ENCODE measurements at places on chromosomes 6 and 20.

DNA sequence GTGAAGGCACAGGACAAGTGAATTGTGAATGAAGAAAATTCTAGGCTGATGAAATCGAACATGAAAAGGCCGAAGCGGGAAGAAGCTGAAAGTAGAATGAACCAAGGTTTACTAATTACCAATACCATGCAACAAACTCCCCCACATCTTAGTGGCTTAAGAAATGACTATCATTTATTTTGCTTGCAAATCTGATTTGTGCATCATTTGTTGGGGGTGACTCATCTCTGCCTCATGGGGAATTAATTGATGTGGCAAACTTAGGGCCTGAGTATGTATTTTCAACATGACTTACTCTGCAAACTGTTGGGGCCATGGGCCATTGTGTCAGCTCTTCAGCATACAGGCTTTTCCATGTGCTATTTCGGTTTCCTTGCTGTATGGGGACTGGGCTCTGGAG is 26.8 kb downstream of the PPP1R14C start:
- peak; percentile 55 for DNase-seq

GRCh38 chr6:111739257-111739696 is 133.6 kb upstream of the TRAF3IP2 start:
- no peak for DNase-seq

DNA sequence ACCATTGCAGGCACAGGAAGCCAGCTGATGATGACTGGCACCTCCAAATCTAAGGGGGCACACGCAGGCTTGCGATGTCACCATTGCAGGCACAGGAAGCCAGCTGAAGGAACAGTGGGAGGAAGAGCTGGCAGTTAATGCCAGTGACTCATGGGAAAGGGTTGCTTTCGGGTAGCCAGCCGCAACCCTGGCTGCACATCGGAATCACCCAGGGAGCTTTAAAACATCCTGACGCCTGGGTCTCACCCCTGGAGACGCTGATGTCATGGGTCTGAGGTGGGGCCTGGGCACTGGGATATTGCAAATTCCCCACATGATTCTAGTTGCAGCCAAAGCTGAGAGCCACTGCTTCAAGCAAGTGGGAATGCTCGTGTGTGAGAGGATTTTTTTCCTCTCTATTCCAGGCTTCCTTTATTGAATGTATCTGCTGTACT is 16.1 kb upstream of the CCN6 start:
- DNase-seq, result peak; percentile 95

- DNase-seq, result no peak
Measured at GRCh38 chr6:106369739-106370138, 9.2 kb downstream of the CRYBG1 start.

DNA sequence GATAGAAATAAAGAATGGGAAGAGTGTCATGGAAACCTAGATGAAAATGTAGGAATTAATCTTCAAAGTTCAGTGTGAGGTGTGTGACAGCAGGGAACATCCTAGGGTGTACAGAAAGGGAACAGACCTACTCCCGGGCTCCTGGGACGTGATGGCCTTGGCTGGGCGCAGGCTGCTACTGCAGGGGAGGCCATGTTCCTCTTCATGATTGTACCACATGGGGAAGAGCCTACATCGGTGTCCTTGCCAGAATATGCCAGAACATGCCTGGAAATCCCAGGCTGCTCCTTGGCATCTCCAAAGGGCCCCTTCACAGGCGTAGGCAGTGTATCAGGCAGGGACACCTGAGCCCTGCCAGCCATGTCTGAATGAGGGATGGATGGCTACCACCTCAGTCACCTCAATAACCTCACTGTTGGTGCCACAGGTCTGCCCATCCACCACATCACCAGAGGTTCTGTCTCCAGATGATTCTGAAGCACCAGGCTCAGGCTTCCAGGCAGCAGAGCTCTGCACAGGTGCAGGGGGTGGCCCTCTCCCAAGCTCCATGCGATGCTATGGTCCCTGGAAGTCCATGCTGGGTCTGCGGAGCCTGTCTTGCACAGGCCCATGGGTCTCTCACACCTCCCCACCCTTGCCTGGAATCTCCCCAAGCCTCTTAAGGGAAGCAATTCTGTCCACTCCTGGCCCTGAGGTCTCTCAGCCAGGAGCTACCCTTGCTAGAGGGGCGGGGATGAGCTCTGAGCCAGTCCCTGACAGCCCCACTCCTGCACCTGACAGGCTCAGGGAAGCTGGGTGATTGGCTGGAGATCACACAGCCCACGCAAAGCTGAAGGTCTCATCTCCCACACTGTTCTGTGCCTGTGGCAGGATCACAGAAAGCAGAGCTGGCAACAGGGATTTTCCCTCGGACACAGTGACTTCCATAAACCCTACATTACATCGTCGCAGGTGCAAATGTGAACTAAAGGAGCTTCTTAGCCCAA is 20.2 kb downstream of the RAMACL start:
- DNase-seq, result no peak

DNA sequence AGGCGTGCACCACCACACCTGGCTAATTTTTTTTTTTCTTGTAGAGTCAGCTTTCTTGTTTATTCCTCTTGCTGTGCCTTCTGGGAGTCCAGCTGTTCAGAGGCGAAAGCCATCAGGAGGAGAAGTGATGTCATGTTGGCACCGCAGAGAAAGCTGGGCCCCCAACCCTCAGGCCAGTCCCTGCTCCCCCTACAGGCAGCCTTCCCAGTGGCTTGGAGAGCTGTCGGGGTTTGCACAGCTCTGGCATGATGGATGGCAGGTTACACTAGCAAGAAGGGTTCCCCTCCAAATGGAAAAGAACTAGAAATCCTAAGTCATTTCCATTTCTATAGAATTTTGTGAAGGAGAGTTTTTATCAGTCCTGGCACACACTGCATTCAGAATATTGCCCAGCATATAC is 72.6 kb downstream of the C6orf52 start:
- no peak for DNase-seq

- no peak for DNase-seq
Measured at GRCh38 chr6:27352850-27353249, 35.7 kb upstream of the ZNF391 start.

- DNase-seq, result no peak
Measured at GRCh38 chr6:106270414-106270813, 55.1 kb downstream of the ATG5 start.

GRCh38 chr6:47631269-47631772 is 67.1 kb upstream of the ADGRF4 start:
- DNase-seq, result peak; percentile 55

- DNase-seq, result peak; percentile 78
Measured at GRCh38 chr6:54291738-54292137, 16.5 kb upstream of the TINAG start.

DNA sequence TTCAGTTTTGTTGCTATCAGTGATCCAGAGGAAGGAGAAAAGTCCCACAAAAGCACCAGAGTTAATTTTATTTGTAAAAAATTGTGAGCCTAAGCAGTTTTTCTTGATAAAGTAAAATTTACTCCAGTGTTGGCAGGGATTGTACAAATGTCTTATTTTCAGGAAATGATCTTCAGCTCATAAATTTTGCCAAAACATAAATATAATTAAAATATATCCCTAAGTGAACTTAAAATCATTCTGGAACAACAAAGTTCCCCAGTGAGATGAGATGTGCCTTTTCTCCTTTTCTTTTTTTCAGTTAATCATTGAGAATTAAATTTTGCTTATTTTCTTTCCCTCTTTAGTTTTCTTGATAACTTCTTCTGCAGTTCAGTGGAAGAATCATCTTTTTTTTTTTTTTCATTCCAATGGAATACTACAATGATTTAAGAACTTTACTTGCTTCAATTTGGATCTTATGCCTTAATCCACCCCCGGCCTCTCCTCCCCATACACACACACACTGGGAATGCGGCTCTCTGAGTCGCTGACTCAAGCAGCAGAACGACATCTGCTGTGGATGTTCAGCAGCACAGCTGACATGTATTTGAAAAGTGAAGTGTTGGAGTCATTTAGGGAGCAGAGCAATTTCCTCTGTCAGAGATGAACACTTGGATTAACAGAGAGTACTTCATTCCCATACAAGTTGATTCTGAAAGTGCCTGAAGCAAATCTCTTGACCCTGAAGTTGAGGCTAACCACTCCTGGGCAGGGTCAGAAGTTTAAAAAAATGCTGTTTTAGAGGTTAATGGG is 27.7 kb upstream of the LAMA4 start:
- DNase-seq, result peak; percentile 96

DNA sequence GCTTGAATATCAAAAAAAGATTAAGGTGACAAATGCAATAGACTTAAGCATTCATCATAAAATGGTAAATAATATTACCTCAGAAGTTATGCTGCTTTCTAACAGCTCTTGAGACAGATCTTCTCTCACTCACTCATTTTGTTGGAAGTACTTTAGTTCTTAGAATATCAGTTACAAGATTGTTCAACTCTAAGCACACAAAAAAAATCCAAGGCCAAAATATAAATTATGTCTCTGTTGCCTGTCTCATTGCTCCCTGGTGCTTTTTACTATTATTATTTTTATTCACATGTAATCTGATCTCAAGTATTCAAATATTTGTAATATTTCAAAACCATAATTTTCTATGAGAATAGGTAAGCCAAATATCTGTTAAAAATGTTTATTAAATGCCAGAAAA is 259.4 kb upstream of the HSF2 start:
- DNase-seq, result no peak

DNA sequence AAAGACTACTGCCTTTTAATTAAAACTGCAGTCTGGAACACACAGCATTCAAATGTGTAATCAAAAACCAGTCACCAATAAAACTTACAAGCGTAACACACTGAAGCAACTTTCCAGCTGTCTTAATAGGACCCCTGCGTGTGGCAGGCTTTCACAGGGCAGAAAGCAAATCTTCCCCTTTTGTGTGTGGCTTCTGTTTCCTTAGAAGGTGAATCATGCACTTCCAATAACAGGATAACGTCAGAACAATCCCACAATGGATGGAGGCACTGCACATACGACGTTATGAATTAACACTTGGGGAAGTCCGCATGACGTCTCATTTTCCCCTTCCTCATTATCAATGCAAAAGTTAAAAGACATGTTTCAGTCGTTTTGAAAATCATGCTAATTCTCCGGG is 44.8 kb downstream of the INSM1 start:
- no peak for DNase-seq

DNA sequence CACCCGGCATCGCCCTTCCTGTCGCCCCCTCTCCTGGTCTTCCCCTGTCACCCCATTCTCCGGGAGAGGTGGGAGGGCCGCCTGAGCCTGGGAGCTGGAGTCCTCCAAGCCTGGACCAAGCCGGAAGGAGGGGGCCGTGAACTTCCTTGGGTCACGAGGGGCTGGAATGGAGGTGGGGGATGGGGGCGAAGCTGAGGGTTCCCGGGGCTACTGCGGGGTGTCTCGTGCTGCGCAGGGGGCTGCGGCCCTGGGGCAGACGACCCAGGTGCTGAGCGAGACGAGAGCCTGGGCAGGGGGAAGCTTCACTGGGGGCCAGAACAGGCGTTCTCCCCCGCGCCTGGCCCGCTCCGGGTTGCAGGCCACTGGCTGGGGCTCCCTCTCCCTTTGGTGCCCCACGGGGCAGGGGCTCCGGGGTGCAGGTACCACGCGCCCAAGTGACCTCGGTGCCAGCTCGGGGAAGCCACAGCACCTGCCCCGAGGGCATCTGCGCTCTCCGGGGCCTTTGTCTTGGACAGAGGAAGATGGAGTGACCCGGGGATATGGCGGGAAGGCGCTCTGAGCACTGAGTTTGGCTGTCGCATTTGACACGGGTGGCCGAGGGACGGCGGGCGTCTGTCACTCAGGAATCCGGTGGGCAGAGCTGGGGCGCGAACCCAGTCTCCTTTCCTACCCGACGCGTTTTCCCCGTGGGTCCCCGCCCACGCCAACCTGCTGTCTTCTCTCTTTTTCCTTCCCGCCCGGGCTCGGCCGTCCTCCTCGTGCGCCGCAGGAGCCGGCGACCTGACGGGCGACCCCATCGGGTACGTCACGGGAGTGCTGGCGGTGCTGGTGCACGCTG is 1.2 kb downstream of the SLC35D3 start:
- DNase-seq, result no peak

- DNase-seq, result no peak
Measured at GRCh38 chr6:30103872-30104179, 9.1 kb downstream of the TRIM31 start.

DNA sequence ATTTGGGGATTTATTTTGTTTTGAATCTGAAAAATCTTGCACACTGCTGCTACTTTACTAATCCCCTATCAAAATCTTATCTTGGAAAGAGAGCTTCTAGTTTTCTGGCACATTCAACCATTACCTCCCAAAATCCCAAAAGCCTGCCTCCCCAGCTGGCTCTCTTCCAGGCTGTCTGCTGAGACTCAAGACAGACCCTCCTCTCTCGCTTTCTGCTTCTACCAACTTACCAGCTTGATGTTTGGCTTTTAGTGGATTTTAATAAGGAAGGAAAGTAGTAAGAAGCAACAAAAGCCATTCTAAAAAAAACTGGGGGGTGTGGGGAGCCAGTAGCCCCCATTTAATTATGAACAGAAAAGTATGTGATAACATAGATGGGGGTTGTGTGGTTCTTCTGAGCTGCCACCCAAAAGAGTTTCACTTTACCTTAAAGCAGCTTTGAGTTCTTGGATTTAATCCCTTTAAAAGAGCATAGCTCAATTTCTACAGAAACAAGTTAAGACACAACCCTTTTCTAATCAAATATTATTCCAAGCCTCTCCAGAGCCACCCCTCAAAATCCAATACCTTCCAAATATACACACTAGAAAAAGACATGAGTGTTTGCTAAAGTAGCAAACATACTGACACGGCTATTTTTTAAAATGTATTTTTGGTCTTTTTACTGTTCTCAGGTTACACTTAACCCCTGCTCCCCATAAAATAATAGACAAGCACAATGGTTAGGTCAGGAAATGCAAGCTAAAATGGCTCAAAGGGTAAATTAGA is 71.7 kb downstream of the ATP9A start:
- peak; percentile 70 for DNase-seq

DNA sequence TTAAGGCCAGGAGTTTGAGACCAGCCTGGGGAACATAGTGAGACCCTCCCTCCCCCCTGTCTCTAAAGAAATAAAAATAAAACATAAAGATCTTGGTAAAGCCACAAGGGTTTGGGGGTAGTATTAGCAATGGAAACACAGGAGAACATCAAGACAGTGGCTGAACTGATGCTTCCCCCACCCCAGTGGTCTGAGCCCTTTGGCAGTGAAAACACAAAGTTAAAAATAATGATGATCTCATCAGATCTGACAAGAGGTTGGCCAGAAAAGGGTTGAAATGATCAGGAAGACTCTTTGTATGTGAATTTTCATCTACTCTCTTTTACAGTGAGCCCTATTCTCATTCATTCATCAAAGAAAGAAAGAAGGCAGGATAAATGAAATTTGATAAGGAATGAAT is 93.7 kb downstream of the KCNB1 start:
- no peak for DNase-seq

DNA sequence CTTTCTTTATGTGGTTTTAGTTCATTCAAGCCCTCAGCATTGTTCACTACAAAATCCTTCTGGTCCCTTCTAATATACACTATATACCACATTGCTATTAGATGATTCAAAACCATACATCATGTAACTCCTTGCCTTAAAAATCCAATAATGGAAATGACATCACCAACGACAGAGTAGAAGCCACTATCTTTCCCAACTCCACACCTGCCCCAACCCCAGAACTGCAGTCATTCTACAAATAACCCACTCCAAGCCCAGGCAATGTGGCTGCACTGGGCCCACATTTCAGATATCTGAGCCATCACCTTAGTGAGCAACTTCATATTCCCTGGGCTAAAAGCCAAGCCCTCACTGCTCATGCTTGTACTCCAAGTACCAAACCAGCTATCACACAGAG is 22.6 kb upstream of the RUNX2 start:
- DNase-seq, result no peak

All from RPMI7951 (cell line).